ENCODE measurements at places on chromosomes 2 and 18.

GRCh38 chr2:135997380-135997779, 12.0 kb upstream of the DARS1 start:
- DNase-seq, result peak; percentile 31

DNA sequence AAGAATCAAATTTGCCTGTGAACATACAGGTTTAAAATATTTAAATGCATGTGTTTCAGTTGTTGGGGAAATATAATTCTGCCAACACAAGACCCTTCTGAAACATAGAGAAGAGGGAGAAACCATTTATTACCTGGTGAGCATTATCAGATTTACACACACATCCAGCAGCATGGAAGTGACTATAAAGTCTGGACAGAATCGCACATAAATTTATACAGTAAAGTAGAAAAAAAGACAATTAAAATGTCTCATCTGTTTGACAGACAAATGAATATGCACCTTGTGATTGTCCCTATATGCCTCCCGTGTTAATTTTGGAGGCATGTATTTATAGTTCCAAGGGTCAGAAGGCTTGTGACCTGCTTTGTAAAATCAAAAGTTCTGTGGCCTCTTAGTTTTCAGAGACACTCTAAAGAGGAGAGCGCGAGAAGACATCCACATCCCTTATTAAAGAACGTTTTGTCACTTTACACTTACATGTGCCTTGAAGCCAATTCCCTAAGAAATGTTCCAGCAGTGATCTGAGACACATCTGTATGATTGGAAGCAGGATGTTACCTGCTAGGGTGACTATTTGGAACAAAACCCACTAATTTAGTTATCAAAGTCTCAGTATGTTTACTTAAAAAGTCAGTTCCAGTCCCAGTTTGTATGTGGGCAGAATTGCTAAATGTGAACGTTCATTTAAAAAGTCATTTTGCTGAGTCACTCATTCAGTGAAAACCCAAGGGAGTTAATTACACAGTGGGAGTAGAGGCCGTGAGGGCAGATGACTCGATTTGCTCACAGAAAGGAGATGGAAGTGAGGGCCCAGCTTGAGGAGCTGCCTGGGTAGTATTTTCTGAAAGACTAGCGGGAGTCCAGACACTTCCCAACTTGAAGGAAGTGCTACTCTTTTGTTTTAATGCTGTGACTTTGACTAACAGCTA, 527.6 kb upstream of the MEX3C start:
- no peak for DNase-seq

GRCh38 chr2:102301867-102302362, 9.4 kb upstream of the IL1RL1 start:
- peak; percentile 6 for DNase-seq

- no peak for DNase-seq
Observed at GRCh38 chr2:230158468-230158867, 61.3 kb downstream of the SP110 start.

DNA sequence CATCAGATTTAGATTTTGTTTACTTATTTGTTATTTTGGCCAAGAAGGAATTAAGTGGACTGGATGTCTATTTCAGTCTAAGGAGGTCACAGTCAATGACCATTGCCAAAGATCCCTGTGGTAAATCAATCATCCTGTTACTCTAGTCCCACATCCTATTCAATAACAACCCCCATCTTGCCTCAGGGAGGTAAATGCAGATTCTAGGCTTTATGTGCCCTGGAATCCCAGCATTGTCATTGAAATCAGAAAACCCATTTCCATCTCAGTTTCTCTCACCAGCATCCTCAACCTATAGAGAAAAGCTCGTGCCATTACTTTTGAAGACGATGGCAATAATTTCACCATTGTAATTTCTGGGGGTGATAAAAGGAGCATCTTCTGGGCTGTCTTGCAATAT, 71.8 kb downstream of the SKA1 start:
- DNase-seq, result no peak

GRCh38 chr2:19929226-19929625, 27.4 kb upstream of the TTC32 start:
- no peak for DNase-seq

DNA sequence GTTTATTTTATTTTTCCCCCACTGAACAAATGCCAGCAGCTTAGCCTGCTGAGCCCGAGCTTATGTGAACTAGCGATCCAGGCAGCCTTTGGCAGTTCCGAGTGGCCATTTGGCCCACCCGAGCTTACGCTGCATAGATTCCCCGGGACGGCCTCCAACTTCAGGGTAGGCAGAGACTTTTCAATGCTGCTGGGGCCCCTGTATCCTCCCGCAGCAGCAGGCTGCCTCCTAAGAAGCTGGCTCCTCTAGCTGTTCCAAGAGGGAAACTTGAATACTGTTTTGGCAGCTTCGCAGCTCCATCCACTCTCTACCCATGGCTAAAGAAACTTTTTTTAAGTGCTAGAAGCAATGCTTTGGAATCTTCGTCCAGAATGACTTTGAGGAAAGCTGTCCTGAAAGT, 295.2 kb downstream of the SS18 start:
- DNase-seq, result no peak

- no peak for DNase-seq
Observed at GRCh38 chr18:10139783-10140410, 226.1 kb downstream of the VAPA start.

DNA sequence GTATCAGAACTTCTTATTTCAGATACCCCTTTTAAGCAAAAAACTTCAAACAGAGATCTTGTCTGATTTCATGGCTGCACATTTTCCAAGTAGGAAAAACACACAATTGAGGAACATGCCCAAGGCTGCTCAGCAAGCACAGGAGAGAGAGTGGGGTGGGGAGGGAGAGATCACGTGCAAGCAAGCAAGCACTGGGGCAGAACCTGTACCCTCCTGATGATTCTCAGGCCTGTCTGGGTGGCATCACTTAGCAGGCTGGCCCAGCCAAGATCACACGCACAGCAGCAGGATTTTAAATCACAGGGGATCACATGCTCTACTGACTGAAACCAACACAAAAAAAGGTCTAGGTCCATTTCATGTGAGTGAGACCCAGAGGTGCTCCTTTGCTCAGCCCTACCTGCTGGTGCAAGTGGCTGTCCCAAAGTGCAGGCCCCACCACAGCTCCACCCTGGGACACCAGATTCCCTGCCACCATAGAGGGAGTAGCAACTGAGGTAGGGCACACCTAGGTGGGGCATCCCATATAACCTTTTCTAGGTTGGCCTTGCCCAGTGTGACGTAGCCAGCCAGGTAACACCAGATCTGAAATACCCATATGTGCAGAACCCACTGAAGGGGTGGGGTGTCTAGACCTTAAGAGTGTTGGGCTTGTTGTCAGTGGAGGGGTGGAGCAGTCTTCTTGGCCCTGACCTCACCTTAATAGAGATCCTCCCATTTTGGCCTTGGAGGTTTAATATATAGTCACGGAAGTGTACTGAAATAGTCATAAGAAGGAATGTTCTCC, 1.8 kb upstream of the LYPD6B start:
- no peak for DNase-seq

DNA sequence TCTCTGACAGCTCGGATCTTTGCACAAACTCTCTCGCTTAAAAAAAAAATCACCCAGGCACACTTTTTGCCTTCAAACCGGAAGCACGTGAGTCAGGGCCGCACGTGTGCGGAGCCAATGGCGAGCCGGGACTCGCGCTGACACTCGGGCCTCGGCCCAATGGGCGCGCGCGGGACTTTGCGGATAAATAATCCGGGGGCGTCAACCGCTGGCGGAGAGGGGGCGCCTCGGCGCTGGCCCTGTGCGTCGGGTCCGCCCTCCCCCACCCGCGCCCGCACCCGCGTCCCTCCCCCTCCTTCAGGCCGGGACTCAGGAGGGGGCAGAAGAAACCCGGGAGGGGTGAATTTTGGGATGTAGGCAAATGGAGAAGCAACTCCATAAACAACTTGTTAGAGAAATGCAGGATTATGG, 319 bp upstream of the EN1 start:
- no peak for DNase-seq

DNA sequence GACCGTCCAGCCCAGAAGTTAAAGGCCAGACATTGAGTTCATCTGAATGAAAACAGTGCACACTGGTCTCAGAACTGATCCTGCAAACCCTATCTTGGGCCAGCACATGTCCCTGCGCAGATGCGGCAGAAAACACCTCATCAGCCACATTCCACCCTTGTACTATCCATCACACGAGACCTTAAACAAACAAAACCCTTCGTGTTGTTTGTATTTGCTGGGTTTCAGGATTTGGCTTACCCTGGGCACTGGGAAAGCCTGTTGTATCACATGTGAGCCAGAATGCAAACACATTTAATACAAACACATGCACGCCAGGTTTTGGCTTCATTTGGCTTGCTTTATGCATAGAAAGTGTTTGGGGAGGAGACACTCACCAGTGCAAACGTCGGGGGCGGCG, 12.5 kb downstream of the WIPF1 start:
- no peak for DNase-seq
